ENCODE measurements at places on chromosomes 6 and 20.

DNA sequence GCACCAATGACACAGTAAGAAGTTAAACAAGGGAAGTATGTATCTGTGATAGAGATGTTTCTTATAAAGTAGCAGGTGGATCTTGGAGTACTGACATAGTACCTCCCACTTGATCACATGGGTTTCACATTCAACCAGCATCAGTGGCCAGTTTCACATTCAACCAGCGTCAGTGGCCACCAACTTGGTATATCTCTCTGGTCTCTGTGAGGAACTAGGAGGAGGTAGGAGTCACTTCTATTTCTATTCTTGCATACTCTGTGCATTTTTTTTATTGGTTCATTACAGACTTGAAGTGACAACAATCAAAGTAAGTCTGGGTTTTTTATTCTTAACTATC lies 200.3 kb upstream of the SIM1 start:
- no peak for DNase-seq

GRCh38 chr6:110354153-110354552 lies 4.0 kb downstream of the METTL24 start:
- DNase-seq: no peak

DNA sequence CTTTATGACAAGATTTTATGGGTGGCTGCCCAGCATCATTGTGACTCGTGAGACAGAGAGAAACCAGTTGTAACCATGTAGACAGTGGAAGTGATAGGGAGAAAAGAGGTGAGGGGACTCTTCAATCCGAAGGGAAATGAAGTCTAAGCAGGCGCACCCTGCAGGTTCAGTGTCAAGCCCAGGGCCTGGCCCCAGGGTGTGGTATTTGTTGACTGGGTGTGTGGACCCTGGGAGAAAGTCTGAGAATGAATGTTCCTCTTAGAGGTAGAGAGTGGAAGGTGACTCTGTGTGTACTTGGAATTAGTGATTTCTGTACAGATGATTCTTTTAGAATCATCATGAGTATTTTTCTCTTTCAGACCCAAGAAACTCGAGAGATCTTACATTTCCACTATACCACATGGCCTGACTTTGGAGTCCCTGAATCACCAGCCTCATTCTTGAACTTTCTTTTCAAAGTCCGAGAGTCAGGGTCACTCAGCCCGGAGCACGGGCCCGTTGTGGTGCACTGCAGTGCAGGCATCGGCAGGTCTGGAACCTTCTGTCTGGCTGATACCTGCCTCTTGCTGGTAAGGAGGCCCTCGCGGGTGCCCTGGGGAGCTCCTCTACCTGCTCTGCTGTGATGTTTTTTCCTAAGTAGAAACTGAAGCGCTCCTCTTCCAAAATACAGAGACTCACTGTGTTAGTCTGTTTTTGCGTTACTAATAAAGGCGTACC lies 68.0 kb downstream of the PTPN1 start:
- DNase-seq: no peak

GRCh38 chr6:75429061-75429703 lies 64.4 kb downstream of the FILIP1 start:
- DNase-seq: no peak

DNA sequence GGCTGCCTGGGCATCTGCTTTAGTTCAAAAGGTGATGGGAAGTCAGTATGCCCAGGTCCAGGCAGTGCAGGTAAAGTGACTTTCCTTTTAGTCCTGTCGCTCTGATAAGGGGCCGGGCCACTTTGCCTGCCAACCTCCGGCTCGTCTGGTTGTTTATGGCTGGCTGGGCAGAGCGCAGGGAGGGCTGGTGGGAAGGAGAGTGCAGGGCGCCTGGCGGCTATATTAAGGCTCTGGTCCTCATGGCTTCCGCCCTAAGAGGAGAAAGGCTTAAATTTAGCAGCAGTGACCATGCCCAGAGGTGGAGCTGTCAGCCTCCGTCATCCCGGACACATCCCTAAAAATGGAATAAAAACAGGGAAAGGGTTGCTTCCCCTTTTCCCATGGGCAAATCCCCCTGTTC lies 14.6 kb downstream of the GATA5 start:
- DNase-seq: no peak

DNA sequence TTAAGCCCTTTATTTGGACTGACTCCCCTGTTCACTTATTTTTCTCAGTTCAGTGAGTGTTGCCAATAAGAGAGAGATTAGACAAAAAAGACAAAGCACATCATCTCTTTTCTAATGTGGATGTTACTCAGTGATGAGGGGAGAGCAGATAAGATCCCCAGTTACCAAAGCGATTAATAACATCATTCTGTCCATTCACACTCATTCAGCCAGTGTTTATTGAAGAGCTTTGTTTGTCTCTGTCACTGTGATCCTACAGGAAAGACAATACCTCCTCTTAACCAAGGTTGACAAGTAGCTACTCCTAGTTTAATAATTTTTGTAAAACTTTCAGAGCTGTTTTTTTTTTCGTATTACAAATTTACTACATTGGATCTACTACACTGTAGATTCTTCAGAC lies 163.0 kb downstream of the EYA4 start:
- no peak for DNase-seq

- DNase-seq: no peak
These were observed 32.1 kb upstream of the IRF4 start for GRCh38 chr6:359261-360035.

DNA sequence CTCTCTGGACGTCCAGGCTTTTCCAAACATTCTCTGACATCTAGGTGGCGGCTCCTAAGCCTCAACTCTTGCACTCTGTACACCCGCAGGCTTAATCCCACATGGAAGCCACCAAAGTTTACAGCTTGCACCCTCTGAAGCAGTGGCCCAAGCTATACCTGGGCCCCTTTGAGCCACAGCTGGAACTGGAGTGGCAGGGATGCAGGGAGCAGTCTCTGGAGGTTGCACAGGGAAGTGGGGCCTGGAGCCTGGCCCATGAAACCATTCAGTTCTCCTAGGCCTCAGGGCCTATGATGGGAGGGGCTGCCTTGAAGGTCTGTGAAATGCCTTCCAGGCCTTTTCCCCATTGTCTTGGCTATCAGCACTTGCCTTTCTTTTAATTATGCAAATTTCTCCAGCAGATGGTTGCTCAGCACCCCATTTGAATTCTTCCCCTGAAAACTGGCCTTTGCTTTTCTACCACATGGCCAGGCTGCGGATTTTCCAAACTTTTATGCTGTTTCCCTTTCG lies 64.9 kb downstream of the IRF4 start:
- no peak for DNase-seq

GRCh38 chr20:19813846-19814640 lies 56.0 kb downstream of the RIN2 start:
- no peak for DNase-seq

GRCh38 chr20:1363522-1363921 lies 29.3 kb downstream of the FKBP1A start:
- no peak for DNase-seq
